T-helper 17 cell (primary cell): ENCODE measurements at places on chromosomes 6 and 20.

DNA sequence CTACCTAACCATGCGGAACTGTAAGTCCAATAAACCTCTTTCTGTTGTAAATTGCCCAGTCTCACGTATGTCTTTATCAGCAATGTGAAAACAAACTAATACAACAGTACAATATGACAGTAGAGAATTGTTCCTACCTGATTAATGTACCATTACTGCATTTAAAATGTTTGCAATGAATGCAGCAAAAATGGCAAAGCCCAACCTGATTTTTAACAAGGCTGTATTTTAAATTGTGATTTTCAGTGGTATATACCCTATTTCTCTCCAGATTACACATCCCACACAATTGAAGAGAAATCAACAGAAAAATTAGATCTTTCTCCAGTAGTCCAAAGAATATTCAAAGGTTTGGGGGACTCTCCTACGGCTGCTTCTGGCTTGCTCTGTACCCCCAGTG, 3.3 kb upstream of the PCSK2 start:
- no peak for DNase-seq

DNA sequence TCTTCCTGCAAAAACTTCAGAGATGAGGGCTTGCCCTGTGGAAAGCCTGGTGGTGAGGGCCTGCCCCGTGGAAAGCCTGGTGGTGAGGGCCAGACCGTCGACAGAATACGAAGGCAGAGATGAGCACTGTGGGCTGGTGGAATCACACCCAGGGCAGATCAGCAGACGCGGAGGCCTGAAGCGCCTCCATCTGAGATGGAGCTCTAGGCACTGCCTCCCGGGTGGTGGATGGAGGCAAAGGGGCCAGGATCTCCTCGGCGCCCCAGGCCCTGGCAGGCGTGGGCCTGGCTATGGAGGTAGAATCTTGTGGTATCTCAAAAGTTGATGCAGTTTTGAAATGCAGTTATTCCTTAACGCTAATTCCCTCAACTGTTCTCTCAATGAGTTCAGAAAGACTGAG, 104.8 kb downstream of the PSMB1 start:
- no peak for DNase-seq

GRCh38 chr6:62516291-62517141, 230.5 kb upstream of the KHDRBS2 start:
- DNase-seq: no peak

DNA sequence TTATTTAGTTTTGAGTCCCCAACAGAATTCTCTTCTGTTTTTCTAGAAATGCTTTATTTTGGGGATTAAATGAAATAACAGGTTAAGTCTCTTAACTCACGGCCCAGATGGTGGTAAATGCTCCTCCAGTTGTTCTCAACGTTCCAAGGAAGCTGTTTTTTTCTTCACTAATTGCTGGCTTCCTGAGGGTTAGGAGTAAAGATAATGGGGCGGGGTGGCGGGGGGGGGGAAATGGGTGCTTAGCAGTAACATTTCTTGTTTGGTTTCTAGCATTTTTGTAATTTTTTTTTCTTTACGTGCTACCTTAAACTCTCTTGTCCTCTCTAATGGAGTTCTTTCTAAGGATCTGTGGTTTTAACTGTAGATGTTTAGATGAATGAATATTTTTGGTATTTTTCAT, 2.2 kb downstream of the SRSF3 start:
- DNase-seq: no peak

DNA sequence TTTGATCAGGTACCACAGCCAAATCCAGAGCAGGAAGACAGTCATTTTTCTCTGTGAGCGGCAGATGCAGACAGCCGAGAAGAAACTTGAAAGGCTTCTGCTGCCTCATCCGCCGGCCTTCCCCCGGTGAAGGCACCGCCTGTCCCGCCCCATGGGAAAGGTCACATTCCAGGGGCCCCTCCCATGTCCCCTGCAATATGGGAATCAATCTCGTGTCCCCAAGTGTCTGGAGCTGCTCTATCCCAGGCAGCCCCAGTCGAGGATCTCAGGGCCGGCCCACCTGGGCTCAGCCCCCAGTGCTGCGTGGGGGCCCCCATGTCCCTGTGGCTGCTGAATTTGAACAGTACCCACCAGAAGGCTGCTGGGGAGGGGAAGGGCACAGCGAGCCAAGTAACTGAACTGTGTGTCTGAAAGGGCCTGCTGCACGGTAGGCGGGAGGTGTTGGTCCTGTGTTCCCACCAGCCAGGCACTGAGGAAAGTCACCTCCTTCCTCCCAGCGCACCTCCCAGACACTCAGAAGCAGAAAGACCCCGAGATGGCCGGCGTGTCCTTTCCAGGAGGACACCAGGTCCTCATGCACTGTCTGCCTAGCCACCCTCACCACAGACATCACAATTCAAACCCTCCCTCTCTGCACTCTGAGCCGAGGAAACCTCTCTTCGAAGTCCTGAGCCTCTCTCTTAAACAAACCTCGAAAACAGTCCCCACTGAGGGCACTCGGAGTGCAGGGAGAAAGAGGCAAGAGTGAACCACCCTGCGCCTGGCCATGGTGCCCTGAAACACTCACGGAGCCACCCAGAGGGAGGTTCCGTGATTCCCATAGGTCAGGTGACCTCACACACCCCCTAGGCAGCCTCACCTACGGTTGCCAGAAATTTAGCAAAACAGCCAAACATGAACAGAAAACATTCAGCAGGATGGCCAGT, 99.3 kb downstream of the PSMB1 start:
- DNase-seq: no peak

DNA sequence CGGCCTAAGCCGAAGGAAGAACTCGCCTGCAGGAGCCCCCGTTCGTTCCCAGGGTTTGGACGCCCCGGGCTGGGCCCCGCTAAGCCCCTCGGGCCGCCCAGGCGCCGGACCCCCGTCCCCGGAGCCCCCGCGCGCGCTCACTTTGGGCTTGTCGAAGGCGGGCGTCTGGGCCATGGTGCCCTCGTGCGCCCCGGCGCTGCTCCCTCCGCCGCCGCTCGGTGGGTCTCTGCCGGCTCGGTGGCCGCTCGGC, 140 bp downstream of the ADA start:
- DNase-seq: no peak

DNA sequence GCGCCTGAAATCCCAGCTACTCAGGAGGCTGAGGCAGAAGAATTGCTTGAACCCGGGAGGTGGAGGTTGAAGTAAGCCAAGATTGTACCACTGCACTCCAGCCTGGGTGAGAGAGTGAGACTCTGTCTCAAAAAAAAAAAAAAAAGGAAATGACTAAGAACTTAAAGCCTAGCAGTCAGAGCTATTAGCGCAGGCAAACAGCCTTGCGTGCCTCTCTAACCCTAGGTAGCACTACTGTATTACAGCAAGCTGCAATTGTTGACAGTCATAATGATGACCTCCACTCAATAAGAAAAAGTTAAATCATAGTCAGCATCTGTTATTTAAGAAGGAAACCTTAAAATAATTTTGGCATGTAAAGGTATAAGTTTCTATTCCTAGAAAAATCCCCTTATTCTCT, 14.4 kb downstream of the GSS start:
- no peak for DNase-seq

DNA sequence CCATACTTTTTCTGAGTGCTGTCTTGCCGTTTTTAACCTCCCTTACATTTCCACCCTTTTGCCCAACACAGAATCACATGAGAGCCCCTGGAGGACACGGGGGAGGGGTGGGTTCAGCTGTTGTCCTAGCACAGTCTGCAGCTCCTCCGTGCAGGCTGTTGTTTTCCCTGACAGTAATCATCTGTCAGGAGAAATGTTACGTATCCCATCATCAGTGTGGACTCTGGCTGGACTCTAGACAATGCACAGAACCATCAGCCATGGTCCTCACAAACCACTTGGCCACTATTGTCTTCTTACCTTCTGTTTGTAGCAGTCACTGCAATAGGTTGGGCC, 92.1 kb downstream of the RIN2 start:
- no peak for DNase-seq

DNA sequence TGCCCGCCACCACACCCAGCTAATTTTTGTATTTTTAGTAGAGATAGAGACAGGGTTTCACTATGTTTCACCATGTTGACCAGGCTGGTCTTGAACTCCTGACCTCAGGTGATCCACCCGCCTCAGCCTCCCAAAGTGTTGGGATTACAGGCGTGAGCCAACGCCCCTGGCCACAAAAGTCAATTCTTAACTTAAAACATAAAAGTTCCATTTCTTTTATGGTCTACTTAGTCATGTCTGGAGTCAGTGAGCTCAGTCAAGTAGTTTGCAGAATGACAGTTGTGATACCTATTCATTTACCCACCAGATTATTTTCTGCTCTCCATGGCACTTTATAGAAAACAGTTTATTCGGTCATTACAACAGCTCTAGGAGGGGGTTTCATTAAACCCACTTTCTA, 103.1 kb upstream of the ESR1 start:
- DNase-seq: no peak

DNA sequence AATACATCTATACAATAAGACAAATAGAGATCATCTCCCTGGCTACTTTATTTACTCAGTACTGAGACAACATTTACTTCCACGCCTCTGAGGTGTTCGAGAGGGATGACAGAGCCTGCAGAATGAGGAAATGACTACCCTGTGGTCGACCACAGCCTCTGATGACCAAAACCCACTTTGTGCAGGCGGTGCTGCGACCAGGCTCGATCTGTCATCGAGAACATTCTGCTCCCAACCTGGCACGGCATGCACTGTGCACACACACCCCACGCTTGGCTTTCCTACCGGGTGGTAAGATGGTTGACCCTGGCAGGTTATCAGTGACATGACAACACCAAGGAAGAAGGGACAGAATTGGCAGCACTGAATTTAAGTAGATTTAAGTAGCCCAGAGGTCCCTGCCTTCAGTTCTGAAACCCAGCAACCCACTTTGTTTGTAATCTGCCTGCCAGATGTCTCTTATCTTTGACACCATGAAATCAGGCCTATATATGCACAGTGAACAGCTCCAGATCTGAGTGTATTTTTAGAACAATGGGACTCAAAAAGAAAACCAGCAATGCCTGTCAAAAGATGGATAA, 42.6 kb downstream of the TTI1 start:
- no peak for DNase-seq

DNA sequence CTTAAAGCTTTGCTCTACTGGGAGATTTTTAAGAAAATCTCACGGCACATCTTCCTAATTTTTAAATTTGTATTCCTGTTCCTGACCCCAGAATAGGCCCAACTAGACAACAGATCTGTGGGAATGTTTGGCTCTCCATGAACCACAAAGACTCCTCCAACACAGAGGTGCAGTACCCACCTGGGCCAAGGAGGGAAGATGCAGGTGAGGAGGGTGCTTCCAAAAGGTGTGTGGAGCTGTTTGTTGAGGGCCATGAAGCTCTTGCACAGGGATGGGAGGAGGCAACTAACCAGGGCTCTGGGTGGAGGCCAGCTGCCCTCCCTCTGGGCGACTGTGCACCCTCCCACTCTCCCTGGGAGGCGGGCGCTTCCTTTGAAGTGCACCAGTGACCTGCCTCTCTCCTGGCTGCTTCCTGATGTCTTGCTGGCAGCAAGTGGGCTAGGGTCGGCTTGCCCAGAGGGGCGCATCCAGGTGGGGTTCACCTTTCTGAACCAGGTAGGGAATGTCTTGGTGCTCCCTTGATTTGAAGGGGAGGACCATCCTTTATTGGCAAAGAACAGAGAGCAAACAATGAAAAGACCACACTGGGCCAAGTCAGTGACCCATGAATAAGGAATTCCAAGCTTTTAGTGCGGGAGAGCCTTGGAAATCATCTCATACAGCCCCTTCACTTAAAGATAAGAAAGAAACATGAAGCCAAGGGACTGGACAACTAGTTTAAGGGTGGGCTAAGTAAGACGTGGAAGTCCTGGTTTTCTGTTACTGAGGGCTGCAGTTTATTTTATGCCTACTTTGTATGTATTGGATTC, 76.0 kb downstream of the ANKRD6 start:
- no peak for DNase-seq

DNA sequence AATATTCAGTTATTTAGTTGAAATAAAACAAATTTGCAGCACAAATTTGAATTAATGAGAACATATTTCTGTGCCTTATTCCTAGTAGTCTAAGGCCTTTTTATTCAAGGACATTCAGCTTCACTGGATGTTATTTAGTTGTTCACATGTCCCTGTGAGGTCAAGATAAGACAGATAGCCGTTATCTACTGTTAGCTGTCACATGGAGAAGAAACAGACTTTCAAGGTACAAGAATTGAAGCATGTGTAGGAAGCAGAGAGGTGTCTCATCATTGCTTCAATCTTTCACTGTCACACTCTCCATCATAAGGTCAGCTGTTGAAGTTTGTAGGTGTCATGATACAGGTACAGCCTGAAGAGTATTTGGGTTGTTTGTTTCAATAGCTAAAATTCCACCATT, 112.9 kb upstream of the JAG1 start:
- no peak for DNase-seq

GRCh38 chr6:63998991-63999390, 363.4 kb downstream of the PHF3 start:
- no peak for DNase-seq

GRCh38 chr6:91167846-91168245, 581.0 kb upstream of the MAP3K7 start:
- DNase-seq: no peak

DNA sequence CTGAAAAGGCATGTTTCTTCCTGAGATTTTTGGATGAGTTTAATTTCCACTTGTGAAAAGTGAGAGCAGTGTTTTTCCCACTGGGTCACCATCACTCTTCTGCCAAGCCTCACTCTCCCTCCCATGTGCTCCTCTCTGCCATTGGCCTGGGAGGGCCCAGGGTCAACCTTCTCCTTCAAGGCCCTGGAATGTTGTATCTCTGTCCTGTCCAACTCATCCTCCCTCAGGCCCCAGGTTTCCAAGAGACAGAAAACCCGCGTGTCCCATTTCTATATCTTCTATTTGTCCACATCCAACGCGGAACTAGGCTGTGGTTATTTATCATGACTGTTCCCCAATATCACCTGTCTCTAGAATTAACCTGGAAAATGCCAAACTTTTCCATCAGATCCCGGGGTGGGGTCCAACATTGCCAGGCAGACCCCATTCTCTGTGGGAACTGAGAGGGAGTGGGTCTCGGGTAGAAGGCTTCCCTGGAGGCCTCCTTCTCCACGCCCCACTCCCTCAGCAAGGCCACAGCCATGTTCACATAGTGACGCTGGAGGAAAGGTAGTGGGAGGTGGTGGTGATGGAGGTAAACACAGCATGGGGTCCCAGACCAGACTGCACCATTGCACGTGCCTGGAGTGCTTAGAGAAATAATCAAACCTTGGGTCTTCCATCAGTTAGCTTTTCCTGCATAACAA, 173.5 kb downstream of the SCP2D1 start:
- DNase-seq: no peak

GRCh38 chr6:24397631-24398030, 5.1 kb upstream of the MRS2 start:
- DNase-seq: no peak

- DNase-seq: peak; percentile 53
These were observed 1.1 kb downstream of the DLK2 start for GRCh38 chr6:43454290-43454695.

- DNase-seq: no peak
These were observed 93.4 kb upstream of the PTPRT start for GRCh38 chr20:43283126-43283525.
